ENCODE measurements at places on chromosomes 7 and 10.
A peak's percentile ranks its signal among the peaks of the same experiment; 100 is the strongest.

DNA sequence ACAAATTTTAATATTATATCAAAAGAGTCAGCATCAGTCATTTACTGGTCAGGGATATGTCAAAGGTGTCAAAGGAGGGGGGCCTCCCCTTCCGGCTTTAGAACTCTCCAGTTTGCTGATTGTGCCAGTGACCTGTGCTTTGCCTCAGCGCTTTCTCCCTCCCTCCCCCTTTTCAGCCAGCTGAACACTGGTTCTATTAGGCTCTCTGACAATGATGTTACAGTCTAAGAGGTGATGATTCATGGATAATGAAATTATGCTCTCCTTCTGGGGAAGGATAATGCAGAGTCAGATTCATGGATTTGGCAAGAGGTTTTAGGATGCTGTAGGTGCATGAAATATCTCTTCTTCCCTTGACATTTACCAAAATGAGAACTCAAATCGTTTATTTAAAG is 6.1 kb downstream of the LRRTM3 start:
- no peak for DNase-seq

DNA sequence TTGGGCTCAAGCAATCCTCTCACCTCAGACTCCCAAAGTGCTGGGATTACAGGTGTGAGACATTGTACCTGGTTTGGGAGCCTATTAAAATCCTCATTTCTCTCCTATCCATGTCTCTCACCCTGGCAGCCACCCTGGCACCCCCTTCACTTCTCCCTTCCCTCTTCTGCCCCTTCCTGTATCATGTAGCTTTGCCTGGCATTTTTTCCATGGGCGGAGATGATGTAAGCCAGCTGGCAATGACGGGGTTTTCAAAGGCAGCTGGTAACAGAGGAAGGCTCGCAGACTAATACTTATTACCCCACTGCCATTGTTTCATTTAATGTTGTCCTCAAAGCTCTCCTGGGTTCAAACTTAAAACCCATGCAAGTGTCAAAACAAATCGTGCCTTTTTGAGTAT is 61.9 kb downstream of the RGS10 start:
- no peak for DNase-seq

DNA sequence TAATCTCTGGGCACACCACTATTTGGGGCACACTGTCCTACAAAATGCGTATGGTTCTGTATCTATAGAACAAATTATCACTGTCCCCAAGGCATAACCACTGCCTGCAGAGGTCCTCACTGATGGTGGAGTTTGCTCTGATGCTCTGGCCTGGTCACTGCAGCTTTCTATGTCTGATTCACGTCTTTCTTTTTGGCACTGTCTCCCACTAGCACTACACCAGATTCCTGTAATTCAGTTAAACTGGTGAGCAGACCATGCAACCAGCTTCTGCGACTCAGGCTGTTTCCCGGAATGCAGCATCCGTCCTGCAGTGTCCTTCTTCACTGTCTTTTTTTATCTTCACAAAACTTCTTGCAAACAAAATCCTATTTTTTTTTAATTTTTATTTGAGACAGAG is 112.8 kb downstream of the KLF6 start:
- DNase-seq: no peak

GRCh38 chr10:79285315-79286197 is 61.7 kb upstream of the PPIF start:
- DNase-seq: peak; percentile 53

DNA sequence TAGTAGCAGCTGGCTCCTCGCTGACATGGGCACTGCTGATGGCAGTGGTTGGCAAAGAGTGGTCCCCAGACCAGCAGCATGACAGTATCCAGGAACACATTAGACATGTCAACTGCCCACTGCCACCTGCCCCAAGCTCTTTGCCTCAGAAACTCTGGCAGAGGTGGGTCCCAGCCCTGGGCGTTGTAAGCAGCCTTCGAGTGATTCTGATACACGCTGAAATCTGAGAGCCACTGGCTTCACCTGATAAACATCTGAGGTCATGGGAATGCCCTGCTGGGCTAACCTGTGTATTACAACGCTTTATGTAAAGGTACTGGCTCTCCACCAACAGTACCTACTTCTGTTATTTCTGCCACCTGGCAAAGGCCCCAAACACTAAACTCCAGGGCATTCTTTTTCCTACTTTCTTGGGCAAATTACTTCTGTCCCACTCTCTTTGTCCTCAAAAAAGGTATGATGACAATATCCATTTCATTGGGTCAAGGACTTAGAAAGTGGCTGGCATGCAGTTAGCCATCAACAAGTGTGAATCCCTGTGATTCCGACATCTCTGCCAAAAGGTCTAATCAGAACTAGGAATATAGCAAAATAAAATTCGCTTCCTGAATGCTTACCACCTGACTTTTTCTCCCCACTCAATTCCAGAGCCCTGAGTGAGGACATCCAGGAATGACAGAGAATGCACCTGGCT is 9.2 kb downstream of the SGMS1 start:
- DNase-seq: peak; percentile 17

DNA sequence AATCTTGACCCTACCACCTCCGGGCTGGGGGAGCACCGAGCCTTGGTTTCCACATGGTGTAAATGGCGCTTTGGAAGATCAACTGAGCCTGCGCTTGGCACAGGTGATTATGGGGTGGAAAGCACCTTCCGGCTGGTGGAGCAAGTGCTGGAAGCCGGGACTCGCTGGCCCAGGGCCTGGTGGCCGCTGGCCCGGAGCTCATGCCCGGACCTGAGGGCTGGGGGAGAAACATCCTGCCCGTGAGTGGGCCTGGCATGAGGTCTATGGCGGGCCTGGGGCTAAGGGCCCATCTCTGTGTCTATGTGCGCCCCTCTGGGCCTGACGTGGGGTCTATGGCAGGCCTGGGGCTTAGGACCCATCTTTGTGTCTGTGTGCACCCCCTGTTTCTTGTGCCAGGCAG is 14.2 kb upstream of the LFNG start:
- no peak for DNase-seq

All from activated naive CD4-positive, alpha-beta T cell treated with Interleukin-2 at 50 U/mL for 16 hours (primary cell).